Urinary bladder (tissue), 4 donors: ENCODE measurements at places on chromosomes 13 and 19. TPM values are rescaled to one million over a fixed set of nuclear protein-coding genes. Genes with fewer than 3 reads are reported as not detected.

ICAM5 gene
- polyA plus RNA-seq = 1.8 TPM

GRCh38 chr19:33734913-33735312 lies 61.8 kb upstream of the KCTD15 start:
- DNase-seq = no peak

ZNF723 gene
- not detected for polyA plus RNA-seq

GRCh38 chr19:41324921-41325639 lies 15.1 kb downstream of the CCDC97 start:
- DNase-seq = no peak

MEIOSIN gene
- polyA plus RNA-seq = not detected

KLF12 gene
- 4.6 TPM for polyA plus RNA-seq

DNA sequence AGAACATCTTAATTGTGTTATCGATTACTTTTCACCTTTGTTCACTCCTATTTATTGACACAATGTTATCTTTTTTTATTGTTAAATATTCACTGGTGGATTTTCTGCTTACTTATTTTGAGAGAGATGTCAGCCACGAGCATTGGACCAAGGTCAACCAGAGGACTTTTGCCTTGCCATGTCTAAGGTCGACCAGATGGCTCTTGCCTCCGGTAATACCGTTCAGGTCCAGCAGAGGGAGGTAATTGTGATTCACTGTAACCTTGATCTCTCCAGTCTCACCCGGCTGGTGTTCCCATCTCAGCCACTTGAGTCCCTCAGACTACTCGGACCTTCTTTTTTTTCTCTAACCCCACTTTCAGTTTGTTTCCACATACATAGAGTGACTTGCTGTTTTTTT lies 1438.1 kb downstream of the UQCRFS1 start:
- no peak for DNase-seq

DNA sequence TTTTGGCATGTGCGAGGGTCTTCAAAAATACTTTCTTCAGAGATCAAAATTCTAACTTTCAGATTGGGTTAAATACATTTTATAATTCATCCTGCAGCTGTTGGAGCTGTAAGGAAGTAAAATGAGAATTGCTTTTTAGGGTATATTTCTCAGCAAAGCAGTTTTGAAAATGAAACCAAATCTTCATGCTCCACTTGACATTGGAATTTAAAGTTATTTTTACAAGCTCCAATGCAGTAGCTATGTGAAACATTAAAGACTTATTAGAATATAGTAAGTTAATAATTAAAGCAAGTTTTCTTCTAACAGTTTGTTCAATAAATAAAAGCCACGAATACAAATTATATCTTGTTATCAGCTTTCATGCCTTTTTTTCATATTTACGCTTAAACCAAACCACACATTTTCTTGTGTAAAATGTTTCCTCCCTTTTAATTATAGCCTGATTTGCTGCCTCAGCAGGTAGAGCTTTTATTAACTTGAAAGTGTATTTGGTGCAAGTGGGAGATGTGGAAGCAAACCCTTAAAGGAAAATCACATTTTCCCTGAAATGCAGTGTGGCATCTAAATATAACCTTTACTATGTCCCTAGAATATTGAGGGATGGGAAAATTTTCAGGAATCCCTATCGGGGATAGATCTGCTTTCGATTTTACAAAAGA lies 12.4 kb upstream of the MICU2 start:
- DNase-seq = no peak

DNA sequence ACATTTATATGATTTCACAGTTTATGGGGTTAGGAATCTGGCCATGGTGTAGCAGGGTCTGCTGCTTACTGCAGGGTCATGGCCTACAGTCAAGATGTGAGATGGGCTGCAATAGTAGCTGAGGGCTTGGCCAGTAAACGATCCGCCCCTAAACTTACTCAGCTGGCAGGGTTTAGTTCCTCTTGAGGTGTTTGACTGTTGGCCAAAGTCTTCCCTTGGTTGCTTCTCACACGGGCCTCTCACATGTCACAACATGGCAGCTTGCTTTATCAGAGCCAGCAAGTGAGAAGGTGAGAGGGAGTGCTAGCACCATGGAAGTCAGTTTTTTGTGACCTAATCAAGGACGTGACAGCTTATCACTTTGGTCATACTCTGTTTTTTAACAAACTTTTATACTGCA lies 77.1 kb downstream of the DNAJC3 start:
- no peak for DNase-seq

DNA sequence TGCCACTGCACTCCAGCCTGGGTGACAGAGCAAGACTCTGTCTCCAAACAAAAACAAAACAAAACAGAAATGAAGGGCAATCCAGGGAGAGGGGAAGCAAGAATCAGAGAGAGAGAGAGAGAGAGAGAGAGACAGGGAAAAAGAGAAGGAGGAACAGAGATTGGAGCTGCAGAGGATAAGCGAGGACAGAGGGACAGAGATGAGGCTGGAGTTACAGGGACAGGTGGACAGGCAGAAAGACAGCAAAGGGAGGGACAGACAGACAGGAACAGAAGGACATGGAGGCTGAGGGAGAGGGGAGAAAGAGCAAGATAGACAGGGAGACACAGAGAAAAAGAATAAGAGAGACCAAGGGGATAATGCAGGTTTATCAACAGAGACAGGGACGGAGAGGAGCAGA lies 1.3 kb upstream of the CRX start:
- DNase-seq = no peak

DNA sequence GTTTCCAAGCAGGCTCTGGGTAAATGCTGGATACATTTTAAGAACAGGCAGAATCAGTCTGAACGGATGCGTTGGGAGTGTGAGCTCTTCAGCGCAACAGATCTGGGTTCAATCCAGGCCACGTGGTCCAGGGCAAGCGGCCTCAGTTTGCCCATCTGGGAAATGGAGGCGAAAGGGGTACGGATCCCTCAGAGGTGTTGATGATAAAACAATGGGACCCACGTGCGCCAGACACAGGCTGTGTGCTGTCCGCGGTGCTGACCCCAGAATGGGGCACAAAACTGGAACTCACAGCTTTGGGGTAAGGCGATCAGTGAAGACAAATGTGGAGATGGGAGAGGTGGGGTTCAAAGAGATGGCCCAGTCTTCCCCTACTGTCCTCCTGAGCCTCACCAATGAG lies 13.1 kb upstream of the PDE4C start:
- DNase-seq = no peak

DNA sequence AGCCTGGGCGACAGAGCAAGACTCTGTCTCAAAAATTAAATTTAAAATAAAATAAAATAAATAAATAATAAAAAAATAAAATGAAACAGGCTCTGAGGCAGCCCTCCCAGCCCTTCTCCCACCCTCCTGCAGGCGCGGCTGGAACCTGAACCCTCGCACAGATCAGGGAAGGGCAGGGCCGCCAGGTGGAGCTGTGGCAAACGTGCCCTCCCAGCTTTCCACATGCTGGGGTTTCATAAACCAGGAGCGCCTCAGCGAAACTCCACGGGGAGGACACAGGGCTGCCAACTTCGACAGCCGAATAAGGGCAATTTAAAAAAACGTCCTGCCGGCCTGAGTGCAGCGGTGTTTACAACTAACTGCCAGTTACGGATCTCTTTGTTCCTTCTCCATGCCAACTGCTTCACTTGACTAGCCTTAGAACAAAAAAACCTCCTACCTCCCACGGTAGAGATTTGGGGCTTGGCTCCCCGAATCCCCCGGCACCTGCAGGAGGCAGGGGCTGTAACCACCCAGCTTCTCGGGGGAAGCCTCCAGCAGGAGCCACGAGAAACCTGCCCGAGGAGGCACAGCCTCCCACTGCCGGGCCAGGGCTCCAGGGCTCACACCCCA lies 15.9 kb downstream of the ZNF787 start:
- DNase-seq = no peak

IRGC gene
- not detected for polyA plus RNA-seq

EFNA2 gene
- 0.09 TPM for polyA plus RNA-seq

NRTN gene
- polyA plus RNA-seq = 9.8 TPM

- no peak for DNase-seq
Observed at GRCh38 chr19:15251010-15251748, 18.9 kb upstream of the EPHX3 start.

- no peak for DNase-seq
Observed at GRCh38 chr13:41765020-41765419, 195.9 kb downstream of the VWA8 start.

DNA sequence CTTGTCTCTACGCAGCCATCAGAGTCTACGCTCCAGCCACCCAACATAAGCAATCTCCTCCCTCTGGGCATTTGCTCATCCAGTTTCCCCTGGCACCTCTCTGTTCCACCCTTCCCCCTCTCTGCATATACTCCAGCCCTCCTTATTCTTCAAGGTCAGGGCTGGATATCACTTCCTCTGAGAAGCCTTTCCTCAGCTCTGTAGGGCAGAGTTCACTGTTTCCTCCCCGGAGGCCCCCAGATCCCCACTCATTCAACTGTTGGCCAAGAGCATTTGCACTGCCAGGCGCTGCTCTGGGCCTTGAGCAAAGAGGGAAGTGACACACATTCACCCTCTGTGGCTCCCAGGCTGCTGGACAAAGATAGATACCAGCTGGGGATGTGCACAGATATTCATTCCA lies 3.3 kb downstream of the FCGRT start:
- no peak for DNase-seq

SLITRK1 gene
- 0.06 TPM for polyA plus RNA-seq

- no peak for DNase-seq
Observed at GRCh38 chr13:66048888-66049287, 1181.2 kb downstream of the PCDH9 start.

GRCh38 chr13:113585896-113586295 lies 1.3 kb downstream of the TFDP1 start:
- DNase-seq = no peak

DNA sequence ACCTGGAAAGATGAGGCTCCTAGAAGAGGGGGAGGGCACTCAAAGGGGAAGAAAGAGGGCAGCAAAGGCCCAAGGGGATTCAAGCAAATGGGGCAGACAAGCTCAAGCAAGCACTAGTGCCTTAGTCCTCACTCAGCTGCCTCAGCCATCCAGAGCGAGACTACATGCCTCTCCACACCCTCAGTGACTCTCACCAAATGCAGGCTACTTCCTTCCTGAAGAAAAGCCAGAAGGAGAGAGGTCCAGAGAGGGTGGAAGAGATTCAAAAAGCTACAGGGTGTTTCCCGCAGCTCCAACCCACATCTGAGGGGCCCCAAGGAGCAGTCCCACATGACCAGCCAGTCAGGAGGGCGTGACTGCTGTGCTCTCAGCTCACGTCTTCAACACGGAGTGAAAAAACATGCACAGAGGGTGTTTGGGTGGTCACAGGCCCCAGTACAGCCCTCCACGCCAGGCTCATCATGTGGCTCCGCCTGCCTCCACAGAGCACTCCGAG lies 40.5 kb downstream of the MIPEP start:
- no peak for DNase-seq

GPR183 gene
- 22.1 TPM for polyA plus RNA-seq

MEDAG gene
- polyA plus RNA-seq = 12.7 TPM

DNA sequence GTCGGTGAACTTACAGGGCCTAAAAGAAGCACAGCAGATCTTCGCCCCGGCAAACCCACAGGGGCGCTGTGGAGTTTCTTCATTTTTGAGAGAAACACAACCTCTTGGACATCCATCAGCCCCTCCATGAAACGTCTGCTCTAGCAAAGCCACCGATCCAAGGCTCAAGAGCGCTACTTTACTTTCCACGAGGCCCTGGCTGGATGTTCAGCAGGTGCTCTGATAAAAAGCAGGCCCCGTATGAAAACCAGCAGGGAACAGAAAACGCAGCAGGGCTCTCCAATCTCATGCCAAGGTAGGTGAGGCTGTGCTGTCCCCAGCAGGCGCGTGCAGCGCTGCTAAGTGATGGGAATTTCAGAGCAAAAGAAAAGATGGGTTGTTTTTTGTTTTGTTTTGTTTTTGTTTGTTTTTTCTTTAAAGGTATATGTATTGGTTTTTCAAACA lies 86.7 kb downstream of the IRS2 start:
- no peak for DNase-seq

DNA sequence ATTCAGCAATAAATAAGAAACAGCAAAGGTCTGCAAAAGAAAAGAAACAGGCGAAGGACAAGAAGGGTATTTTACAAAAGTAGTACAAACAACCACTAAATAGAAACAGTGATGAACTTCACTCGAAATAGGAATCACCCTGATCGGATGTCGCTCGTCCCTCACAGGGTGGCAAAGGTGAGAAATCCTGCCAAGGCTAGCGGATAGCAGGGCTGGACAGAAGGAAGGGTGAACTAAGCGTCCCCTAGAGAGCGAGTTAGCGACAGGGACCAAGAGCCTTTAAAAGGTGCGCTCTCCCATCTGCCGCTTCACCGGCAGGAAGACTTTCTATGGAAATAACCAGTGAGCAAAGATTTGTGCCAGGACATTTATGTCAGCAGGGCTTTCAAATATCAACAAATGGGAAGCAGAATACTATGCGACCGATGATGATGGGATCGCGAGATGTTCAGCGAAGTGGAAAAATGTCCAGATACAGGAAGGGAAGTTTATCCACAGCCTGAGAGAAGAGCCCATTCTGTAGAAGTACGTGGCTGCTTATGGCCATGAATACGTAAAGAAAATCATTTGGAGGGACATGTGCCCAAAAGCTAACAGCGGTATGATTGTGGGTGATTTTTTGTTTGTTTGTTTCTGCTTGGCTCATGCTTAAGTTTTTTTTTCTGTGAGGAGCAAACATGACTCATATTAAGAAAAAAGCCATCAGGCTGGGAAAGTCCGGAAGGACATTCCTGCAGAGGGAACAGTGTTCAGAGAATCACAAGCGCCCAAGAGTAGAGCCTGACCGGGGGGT lies 18.9 kb downstream of the ELAVL1 start:
- DNase-seq = no peak

DNA sequence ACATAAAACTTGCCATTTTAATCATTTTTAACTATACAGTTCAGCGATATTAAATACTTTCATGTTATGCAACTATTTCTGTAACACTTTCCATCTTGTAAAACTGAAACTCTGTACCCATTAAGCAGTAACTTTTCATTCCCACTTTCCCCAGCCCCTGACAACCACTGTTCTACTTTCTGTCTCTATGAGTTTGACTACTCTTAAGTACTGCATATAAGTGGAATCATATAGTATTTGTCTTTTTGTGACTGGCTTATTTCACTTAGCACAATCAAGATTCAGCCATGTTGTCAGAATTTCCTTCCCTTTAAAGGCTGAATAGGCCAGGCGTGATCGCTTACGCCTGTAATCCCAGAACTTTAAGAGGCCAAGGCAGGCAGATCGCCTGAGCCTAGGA lies 56.2 kb downstream of the ARHGAP35 start:
- no peak for DNase-seq

DNA sequence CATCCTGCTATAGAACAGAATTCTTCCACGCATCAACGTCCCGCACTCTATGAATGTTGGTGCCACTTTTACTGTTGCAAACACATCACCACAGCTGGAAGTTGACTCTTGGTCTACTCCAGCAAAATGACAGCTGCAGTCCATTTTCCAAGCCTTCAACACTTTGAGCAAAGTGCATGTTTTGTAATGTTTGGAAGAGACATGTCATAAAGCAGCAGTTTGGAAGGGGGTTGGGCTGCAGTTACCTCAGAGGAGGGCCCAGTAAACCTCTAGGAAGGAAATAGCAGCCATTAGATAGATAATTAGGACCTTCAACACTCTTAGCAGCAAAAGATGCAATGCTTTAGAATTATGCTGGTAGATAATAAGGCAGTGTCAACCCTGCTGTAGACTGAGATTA lies 323.6 kb downstream of the TDRD3 start:
- no peak for DNase-seq
